ENCODE measurements at places on chromosomes 2 and 18.
A peak's percentile ranks its signal among the peaks of the same experiment; 100 is the strongest.

- no peak for DNase-seq
These were observed 86.0 kb downstream of the TAF4B start for GRCh38 chr18:26312199-26312598.

DNA sequence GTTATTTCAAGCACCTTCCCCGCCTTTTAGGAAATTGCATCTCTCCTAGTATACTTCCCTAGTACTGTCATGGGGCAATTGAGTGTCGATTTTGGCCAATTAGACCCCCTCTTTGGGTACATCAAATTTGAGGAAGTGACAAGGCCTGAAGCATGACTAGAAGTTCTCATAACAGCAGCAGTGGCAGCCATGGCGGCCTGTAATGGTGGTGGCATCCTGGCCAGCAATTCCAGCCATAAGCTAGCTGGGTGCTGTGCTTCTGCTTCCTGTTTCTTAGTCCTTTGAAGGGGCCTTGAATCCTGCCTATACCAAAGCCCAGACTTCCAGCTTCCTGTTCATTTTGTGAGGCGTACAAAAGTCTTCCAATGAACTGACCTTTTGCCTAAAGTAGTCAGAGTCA is 523.1 kb downstream of the PLCL1 start:
- no peak for DNase-seq

- DNase-seq: peak; percentile 82
These were observed 22.8 kb upstream of the DGKD start for GRCh38 chr2:233331536-233331935.

GRCh38 chr2:67871686-67872412 is 191.0 kb downstream of the C1D start:
- no peak for DNase-seq

GRCh38 chr2:128380961-128381938 is 62.6 kb upstream of the HS6ST1 start:
- no peak for DNase-seq

DNA sequence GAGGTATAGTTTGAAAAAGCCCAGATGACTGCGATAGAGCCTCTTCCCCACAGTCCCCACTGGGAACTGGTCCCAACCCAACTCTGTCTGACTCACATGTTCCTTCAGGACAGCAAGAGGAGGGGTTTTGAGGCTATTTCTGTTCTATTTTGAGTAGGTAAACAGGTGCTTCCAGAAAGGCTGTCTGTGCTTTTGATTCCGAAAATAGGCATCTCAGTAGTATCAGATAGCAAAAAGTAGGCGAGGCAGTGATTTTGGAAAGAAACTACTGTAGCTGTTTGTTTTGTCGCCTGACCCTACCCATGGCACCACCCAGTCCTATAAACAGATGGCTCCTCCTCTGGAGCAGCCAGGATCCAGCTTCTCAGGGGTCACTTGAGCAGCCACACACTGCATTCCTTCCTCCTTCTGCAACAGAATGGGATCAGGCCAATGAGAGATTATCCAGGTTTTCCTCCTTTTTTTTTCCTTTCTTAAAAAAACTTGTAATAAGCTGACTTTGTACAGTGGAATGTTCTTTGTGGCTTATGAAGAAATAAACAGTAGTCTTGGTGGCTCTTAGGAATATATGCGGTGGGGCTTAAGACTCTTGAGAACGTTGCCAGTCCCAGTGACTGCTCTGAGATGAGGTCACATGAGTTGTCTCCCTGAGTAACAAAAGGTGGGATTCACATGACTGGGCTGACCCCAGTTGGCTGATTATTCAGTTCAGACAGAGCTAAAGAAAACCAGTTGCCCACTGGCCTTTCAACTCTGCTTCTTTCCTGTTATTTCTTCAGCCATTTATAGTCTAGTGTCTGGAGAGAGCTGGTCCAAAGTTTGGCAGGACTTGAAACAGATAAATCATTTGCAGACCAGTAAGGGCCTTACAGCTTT is 98.6 kb downstream of the KCNS3 start:
- DNase-seq: no peak

GRCh38 chr2:100417711-100418124 is 250 bp upstream of the CHST10 start:
- no peak for DNase-seq

DNA sequence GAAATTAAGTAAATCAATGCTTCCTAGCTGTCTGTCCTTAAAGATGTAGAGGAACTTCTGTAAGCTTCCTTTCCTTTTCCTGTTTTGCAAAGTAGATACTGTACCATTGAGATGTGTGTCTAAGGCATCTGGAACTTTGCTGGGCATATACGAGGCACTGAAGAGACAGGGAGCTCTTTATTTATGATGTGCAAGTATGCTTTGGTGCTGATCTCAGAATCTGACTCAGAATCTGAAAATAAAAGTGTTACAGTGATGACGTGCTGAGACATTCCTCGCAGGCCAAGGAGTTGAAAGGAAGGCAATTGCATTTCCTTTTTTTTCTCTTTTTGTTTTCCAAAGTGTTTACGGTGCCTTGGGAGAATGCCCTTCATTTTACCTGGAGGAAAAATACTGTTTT is 230.9 kb upstream of the RGPD4 start:
- DNase-seq: no peak

- DNase-seq: no peak
These were observed 183.5 kb downstream of the ANTXR1 start for GRCh38 chr2:69196327-69197117.

DNA sequence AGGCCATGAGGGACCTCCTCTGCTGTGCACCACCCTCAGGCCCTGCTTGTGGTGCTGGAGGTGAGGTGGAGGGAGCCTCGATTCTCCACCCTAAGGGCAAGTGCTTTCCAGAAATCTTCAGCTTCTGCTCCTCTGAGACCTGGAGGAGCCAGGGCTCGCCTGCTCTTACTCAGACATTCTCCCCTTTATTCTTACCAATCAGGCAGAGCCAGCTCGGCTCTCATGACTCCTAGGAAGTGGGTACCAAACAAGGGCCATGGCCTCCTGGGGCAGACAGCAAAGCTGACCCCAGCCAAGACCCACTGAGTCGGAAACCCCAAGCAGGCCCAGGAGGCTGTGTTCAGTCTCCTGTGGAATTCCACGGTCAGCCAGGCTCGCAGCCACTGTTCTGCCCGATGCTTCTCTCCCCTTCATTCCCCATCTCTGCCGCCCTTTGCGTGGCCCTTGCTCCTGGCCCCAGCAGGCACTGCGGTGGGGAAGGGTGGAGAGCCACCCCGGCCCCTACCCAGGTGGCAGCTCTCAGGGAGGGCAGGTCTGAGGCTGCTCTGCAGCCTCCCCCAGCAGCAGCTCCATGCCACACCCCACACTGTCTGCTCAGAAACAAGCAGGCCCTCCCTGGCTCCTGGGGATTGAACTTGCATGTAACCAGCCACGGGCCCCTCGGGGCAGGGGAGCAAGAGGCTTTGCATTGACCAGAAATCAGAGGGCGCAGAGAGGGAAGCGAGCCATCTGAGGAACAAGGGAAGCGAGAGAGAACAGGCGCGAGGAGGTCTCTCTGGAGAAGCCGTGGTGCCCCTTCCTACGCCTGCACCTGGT is 24.0 kb downstream of the HS1BP3 start:
- DNase-seq: no peak

- DNase-seq: no peak
These were observed 224.5 kb downstream of the SLC4A3 start for GRCh38 chr2:219851801-219852481.

DNA sequence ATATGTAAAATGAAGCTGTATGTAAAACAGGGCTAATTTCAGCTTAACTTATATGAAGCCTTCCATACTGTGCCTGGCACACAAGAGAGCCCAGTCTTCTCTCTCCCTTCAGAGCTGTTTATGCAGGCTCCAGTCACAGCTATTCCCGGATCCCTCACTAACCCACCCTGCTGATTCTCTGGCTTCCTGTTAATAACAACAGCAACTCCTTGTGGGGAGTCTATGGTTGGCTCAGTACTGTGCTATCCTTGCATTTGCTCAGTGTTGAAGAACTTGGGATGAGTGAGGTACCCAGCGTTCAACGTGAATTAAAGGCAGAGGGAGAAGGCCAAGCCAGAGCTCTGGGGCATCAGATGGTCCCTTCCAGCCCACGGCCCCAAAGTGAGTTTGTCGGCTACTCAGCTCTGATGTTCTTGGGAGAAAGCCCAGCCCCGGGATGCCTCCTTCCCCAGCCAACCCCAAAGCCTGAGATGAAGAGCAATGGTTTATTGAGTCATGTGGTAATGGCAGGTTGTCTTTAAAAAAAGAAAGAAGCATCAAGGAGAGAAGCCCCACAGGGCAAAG is 43.2 kb downstream of the PSD4 start:
- DNase-seq: no peak

GRCh38 chr2:55112229-55113031 is 62.2 kb upstream of the RTN4 start:
- DNase-seq: no peak

- no peak for DNase-seq
These were observed 595.9 kb upstream of the LRRTM4 start for GRCh38 chr2:78118037-78118436.

DNA sequence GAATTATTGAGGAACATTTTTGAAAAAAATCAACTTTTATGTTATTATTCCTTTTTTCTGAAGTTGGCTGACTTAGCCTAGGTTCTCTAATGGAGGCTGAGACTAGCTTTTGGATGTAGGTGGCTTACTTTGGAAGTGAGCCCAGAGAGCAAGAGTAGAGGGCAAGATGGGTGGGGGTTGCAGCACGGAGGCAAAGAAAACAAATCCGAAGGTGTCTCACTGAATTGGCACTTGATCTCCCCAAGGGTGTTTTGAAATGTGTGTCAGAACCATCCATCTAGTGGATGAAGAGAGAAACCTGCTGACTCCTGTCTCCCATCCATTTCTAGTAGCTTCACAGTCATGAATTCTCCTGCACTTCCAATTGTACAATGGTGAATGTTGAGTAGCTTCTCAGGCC is 390.7 kb downstream of the TMEM182 start:
- DNase-seq: no peak

GRCh38 chr2:55565613-55566012 is 46.1 kb downstream of the CFAP36 start:
- no peak for DNase-seq

- peak; percentile 48 for DNase-seq
These were observed 2.7 kb downstream of the RSAD2 start for GRCh38 chr2:6880200-6880733.

DNA sequence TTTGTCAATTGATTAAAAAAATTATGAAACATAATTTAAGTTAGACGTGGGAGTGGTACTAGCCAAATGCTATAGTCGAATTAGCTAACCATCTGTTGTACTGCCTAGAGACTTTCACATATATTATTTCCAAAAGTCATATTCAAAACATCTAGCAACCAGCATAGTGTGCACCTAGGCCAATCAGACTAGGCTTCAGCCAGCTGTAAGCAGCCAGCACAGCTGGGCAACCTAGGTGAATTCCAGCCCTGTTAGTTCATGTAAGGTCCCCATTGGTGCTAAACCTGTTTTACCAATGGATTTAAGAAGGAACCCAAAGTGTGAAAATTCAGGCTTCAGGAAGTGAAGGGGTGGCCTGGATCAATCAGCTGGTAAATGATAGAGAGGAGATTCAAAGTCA is 144.3 kb downstream of the BCL2 start:
- DNase-seq: no peak

DNA sequence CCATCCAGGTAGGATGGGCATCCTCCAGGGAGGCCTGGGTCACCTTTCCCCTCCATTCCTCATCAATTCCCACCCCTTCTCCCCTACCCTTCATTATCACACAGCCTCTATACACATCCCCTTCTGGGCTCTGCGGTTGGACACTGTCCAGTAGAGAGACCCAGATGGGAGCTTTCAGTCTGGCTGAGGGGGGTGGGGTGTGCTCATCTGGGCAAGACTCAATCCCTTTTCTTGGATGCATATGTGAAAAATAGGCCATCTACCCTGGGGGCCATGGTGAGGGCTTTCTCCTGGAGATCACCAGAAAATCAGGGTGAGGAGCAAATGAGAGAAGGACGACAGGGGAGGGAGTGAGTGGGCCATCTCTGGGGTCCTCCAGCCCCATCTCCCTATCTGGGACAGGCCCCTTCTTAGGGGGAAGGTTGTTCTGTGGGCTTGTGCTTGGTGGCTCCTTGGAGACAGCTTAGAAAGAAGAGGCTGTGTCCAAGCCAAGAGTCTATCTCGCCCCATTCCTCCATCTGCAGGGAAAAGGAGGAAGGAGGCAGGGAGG is 160.1 kb downstream of the DYSF start:
- DNase-seq: no peak

GRCh38 chr2:84701880-84702279 is 179.0 kb downstream of the TRABD2A start:
- DNase-seq: no peak

DNA sequence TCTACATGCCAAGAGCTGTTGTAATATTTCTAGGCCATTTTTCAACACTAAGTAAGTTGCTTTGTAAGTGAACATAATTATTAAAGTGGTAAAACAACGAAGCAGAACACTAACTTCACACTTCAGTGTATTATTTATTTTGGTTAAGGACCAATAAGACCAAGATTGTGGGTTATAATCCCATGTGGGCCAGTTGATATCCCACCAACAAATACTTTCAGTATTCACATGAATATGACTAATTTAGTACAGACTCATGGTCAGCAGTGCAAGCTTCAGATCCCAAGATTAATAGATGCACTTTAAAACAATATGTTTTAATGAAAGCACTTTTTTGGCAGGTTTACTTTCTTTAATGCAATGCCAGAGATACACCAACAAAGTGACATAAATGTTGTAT is 154.3 kb downstream of the LCLAT1 start:
- DNase-seq: no peak

DNA sequence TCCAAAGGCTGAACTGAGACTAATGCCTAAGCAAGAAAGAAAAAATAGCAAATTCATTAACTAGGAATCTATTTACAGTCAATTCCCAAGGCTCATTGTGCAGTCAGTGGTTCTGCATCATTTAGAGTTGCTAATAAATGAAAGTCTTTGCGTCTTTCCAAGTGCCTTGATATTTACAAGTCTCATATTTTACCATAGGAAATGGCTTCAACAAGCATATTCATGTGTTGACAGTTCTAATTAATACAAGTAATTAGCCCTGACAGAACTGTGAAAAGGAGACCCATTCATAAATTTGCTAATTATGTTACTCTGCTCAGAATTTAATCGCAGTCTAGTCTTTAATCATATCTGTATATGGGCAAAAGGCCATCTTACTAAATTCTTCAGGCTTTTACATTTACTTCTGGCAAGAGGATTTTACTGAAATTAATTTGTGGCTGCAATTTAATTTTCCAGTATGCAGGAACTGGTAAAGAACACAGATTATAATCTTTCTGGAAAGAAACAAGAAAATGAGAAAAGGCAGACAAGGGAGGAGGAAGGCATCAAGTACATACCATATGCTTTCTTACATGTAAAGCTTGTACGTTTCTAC is 126.4 kb downstream of the RHBDD1 start:
- DNase-seq: no peak

- DNase-seq: no peak
These were observed 51.3 kb upstream of the CYRIA start for GRCh38 chr2:16716944-16717343.

DNA sequence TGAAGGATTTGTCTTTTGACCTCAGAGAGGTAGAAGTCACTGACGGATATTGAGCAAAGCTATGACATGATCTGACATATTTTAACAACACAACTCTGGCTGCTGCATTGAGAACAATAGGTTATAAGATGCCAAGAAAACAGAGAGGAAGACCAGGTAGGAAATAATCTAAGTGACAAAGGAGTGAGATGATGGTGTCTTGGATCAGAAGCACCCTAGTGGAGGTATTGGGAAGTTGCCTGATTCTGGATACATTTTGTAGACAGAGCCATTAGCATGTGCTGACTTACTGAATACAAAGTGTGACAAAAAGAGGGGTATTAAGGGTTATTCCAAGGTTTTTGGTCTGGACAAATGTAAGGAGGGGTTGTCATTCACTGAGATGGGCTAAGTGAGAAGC is 1438.1 kb downstream of the DPP10 start:
- DNase-seq: no peak

All from activated CD4-positive, alpha-beta T cell treated with anti-CD3 and anti-CD28 coated beads, Interleukin-10, Interleukin-2, amounts not matched to agents 100 ng/mL and 50 ng/mL, durations not matched to agents 16 hours and 8 hours (primary cell).